SHP77 (cell line): ENCODE measurements at places on chromosomes 2 and 18.

GRCh38 chr2:165003443-165004130 is 48.3 kb upstream of the SLC38A11 start:
- no peak for DNase-seq

- no peak for DNase-seq
These were observed 246.0 kb downstream of the PARD3B start for GRCh38 chr2:204791230-204791629.

DNA sequence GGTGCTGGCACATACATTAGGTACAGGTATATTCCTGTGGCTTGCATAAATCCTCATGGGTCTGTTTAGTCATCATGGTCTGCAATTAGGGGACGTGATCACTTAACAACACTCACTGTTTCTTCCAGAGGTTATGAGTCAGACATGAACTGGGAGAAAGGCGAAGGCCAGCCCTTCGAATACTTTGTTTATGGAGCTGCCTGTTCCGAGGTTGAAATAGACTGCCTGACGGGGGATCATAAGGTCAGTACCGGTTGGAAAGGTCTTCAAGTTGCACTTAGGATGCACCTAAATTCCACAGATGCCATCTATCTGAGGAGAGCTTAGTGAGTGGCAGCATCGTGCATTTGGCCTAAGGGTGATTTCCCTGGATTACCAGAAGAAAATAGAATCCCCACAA is 76.9 kb downstream of the AOX1 start:
- no peak for DNase-seq

DNA sequence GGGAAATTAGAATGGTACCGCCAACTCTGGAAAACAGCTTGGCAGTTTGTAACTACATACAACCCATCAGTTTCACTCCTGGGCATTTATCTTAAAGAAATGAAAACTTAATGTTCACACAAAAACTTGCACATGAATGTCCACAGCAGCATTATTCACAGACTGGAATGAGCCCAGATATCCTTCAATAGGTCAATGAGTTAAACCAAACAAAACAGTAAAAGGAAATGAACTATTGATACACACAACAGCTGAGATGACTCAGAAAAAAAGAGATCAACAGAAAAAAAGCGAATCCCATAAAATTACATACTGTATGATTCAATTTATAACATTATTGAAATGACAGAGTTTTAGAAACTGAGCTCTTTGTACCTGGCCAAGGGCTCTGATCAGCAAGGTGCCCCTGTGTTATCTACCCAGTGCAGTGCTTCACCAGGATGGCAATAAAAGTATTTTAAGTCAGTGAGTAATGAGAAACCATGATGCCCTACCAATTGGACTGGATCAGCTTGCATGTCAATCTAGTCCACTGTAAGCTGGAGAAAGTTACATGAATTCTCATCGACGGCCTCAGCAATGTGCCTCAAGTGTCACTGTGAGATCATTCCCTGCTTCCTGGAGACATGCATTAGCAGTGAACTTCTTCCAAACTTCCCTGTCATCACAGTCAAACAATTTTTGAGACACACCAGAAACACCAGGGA is 21.9 kb downstream of the TMEM237 start:
- DNase-seq: no peak

DNA sequence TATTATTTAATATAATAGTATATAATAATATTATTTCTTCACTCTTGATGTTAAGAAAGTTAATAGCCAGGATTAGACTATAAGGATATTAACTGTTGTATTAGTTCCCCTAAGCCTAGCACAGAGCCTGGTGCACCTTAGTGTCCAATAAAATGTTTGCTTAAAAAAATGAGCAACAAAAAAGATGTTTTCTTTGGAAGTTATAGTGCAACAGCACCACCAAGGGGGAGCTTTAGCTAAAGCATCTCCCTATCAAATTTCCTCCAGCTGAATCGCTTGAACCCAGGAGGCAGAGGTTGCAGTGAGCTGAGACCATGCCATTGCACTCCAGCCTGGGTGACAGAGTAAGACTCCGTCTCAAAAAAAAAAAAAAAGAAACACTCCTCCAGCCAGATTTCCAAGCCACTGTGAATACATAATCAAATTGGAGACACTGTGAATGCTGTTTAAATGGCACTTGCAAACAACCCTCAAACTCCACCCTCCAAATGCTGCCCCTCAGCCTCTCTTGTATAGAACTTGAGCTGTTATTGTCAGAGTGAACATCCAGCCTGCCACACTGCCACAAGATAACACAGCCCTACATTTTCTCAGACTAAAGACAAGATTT is 221.9 kb downstream of the DYM start:
- no peak for DNase-seq

DNA sequence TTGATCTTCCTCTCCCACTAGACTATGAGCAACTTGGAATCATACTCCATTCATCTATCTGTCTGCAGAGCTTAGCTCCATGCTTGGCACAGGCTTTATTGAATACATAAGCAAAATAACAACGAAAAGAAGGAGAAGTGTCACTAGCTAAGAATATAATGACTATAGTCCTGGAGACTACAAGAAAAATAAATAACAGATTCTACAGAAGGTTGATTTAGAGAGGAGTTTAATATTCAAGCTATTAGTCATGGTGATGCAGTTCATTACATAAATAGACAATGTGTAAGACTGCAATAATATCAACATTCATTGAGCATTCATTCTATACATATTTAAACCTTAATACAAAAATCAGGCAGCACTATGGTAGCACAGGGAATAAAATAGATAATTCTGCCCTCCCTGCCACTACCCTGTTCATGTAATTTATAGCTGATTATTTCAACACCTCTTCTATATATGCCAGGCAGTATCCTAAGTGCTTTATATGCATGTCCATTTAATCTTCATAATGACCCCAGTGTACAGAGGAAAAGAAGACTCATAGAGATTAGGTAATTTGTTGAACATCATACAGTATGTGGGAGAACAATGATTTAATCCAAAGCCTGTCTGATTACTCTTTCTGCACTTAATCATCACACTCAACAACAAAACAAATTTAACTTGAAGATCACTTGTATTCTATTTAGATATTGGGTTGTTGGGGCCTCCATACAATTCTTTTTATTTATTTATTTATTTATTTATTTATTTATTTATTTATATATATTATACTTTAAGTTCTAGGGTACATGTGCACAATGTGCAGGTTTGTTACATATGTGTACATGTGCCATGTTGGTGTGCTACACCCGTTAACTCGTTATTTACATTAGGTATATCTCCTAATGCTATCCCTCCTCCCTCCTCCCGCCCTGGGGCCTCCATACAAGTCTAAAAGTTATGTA is 165.3 kb downstream of the RNF152 start:
- no peak for DNase-seq

- no peak for DNase-seq
These were observed 5.6 kb upstream of the CPLX4 start for GRCh38 chr18:59323931-59324622.

GRCh38 chr18:50791599-50792438 is 28.0 kb downstream of the MRO start:
- DNase-seq: no peak

DNA sequence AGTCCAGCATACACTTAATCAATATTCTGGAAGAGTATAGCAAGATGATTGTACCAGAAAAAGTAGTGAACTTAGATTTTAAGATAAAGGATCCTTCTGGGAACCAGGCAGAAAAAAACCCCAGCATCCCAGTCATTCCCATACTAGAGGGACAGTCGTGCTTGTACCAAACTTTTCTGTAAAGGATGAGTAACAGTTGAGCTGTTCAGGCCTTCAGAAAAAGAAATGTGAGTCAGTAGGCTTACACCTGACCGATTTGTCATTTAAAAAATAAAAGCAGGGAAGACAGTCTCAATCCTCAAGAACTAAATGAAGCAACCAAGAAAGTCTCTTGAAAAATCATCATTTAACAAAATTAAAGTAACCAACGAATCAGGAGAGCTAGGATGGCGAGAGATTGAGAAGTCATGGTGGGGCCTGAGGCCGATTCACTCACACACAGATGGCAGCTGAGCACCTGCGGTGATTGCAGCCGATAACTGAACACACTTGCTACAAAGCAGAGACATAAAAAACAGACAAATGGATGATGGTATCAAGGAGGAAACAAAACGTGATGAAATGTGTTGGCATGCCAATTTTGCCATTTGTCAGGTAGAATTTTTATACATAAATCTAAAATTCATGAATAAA is 170.0 kb upstream of the ALKAL2 start:
- DNase-seq: no peak

- no peak for DNase-seq
These were observed 2.4 kb upstream of the NEDD4L start for GRCh38 chr18:58041633-58042032.

GRCh38 chr18:8797206-8797605 is 91.8 kb downstream of the MTCL1 start:
- DNase-seq: no peak

DNA sequence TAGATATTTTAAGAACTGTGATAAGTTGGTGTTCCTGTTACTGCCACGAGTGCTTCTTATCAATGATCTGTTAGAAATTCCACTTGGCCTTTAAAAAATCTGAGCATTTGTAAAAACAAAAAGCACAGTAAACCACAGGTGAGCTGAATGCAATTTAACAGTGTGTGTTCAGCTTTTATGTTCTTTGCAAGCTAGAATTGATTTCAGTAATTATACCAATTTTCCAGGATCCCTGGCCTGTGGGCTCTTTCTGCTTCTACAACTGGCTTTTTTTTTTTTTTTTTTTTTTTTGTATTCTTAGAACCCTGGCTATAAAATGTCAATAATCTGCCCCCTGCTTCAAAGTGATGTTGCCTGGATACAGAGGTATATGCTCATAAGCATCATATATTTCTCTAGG is 548.5 kb upstream of the SLC8A1 start:
- DNase-seq: no peak

GRCh38 chr2:70709275-70710037 is 58.5 kb downstream of the ADD2 start:
- no peak for DNase-seq

GRCh38 chr18:49898421-49898820 is 85.1 kb upstream of the ACAA2 start:
- DNase-seq: no peak

GRCh38 chr18:75215663-75216062 is 5.1 kb downstream of the TSHZ1 start:
- DNase-seq: no peak

DNA sequence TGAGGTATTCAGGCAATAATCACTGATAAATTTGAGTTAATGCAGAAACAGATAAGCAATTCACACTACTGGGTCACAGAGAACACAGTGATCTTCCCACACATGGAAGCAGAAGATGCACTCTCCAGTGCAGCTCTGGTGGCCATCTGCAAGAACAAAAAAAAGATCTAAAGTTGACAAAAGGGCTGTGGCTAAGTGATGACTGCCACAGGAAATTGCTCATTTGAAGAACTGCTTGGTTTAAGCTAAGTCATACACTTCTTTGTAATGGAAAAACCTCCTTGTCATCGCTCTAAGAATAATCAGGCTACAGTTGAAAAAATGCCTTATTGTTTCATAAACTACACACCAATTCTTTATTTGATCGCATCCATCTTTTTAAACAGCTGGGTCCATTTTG is 115.1 kb downstream of the DTNB start:
- DNase-seq: no peak

- DNase-seq: no peak
These were observed 445.8 kb upstream of the RGPD4 start for GRCh38 chr2:107380912-107381311.

DNA sequence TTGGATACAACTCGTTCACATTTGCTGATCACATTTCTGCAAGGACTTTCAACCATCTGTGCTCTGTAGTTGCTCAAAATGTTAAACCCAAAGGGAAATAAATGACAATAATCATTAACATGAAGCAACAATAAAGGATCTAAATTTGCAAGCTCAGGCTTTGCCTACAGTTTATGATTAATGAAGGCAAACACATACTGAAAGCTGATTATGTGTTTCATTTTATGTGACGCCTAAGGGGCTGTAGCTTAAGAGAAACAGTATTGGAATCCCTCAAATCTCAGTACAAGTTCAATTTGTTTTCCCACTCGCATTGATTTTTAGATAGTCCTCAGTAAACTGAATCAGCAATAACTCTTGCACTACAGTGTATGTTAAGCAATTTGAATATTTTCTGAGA is 160.3 kb upstream of the FSIP2 start:
- DNase-seq: no peak

- no peak for DNase-seq
These were observed 272.4 kb upstream of the DPP10 start for GRCh38 chr2:114170070-114170469.

DNA sequence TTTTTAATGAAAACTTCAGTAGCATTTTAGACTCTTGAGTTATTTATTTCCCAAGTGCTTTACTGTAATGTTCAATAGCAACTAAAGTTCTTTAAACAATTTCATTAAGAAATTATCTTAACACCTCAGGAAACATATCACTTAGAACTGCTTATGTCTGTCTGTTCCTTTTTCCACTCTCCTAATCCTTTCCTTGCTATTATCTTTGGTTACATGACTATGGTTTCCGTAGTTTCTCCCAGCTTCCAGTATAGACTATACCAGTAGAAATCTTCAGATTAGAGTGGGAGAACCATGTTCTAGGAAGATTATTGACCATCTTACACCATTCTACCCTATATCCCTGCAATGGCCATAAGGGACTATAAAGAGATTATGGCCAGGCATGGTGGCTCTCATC is 280.0 kb downstream of the EXOC6B start:
- DNase-seq: no peak

GRCh38 chr2:226739545-226740030 is 60.0 kb downstream of the IRS1 start:
- DNase-seq: no peak

DNA sequence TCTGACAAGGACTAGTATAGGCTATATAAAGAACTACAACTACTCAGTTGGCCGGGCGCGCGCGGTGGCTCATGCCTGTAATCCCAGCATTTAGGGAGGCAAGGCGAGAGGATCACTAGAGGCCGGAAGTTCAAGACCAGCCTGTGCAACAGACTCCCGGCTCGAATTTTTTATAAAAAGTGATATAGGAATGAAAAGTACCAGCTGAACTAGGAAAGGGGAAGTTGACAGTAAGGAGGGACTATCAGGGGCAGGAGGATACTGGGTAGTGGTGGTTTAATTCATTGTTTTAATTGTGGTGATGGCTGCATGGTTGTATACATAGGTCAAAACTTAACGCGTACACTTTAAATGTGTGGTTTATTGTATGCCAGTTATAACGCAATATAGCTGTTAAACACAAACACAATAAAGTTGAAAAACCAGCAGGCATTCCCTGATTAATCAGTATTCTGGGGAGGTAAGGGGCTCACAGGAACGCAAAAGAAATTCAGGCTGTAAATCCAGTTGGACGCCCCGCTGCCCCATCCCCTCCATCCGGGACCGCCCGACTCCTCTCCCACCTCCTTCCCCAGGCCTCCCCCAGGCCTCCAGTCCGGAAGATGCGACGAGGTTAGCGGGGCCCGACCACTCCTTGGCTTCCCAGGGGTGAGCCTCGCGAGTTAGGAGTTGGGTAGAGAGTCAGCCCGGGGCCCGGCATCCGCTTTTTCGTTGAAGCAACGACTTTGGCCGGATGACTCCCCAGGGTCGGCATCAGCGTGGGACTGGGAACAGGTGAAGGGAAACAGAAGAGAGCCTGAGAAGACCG is 746 bp upstream of the POLR1B start:
- DNase-seq: peak; percentile 25

- no peak for DNase-seq
These were observed 261.1 kb upstream of the AGAP1 start for GRCh38 chr2:235232449-235233433.
